ENCODE measurements at places on chromosomes 7 and 10.

DNA sequence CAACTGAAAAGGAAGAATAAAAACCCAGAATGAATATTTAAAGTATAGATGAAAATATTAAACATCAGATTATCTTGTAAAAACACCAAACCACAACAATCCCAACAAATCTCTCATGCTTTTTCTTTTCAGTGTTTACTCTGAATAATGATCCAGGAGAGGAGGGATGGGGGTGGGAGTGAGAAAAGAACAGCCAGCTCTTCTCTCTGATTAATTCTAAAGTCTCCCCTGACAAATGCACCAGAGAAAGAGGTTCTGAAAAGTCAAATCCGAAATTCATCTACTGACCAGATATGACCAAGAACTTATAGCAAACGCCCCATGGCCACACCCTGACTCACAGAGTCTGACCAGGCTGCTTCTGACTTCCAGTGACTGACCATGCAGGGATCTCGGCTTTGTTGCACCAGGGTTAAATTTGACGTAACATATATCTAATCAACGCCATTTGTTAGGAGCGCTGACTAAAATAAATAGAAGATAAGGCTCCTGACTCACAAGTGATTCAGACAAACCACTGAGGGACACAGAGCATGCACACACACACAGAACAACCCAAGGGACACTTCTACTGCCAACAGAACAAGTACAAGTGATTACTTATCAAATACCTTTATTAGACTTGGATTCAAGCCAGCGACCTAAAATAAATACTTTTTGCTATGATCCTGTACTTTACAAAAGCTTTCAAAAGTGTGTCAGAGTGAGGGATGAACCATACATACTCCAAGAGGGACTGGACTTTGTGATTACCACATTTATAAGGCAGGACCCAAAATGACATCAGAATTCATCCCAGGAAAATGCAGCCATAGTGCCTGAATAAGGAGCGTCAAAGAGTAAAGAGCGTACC, 9.3 kb upstream of the SPOCK2 start:
- H3K27ac ChIP-seq: no peak overlapping the region
- DNase-seq: no peak
- H3K36me3 ChIP-seq: no peaks in the 10 kb centered on the region
- no peaks in the 10 kb centered on the region for H3K27me3 ChIP-seq

DNA sequence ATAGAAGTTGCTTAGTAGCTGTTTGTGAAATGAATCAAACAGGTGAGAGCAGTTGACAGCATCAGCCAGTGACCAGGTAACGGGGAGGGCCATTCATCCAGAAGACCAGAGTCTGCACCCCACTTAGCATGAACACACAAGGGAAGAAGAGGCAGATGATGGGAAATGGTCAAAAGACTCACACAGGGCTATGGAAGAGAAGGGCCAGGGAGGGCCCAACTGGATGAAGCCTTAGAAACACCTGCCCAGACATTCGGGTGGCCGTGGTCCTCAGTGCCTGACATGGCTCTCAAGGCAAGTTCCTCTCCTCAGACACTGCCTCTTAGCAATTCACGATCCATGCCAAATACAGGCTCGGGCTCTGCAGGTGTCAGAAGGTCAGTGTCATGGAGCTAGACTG, 354.1 kb downstream of the TCERG1L start:
- no peak overlapping the region for H3K4me3 ChIP-seq
- H3K4me1 ChIP-seq: no peaks in the 10 kb centered on the region
- no peaks in the 10 kb centered on the region for H3K36me3 ChIP-seq

DNA sequence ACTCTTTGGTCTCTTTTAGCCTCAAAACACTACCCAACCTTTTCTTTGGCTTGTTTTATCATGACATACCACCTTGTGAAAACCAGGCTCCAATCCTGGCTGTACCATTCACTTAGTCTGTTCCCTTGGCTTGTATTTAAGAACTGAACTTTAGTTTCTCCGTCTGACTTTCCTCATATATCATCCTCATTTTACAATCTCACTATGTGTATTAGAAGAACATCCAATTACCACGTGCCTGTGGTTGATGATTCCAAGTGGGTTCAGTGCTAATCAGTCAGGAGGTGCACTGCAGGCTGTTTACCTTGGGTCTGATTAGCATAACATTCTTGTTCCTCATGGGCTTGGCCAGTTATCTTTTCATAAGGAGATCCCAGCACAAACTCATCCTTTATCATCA, 144.8 kb upstream of the KLF14 start:
- H3K27ac ChIP-seq: no peak overlapping the region
- no peaks in the 10 kb centered on the region for H3K36me3 ChIP-seq
- no peak for DNase-seq
- no peak overlapping the region for H3K4me3 ChIP-seq
- H3K4me1 ChIP-seq: peaks cover 27% of the 10 kb centered on the region
- no peaks in the 10 kb centered on the region for H3K27me3 ChIP-seq

DNA sequence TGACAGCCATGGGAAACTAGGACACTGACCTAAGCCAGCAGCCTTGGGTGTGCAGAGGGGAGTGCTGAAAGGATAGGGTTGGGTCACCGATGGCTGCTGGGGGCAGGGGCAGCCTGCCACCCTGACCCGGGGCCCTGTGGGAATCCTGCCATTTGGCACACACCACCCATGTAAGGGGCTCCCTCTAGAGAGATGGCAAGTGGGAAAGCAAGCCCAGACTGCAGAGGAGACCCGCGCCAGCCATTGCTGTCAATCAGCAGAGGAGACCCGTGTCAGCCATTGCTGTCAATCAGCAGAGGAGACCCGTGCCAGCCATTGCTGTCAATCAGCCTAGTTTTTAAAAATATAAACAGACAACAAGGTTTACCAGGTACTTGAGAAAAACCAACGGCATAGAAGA, 27.4 kb upstream of the PRKAG2 start:
- no peaks in the 10 kb centered on the region for H3K27me3 ChIP-seq
- H3K4me3 ChIP-seq: no peak overlapping the region
- no peak overlapping the region for H3K27ac ChIP-seq
- DNase-seq: no peak
- no peaks in the 10 kb centered on the region for H3K4me1 ChIP-seq
- no peaks in the 10 kb centered on the region for H3K36me3 ChIP-seq
